Stimulated activated CD8-positive, alpha-beta memory T cell treated with anti-CD3 and anti-CD28 coated beads, Interleukin-15, amount 100 ng/mL, for 24 hours (primary cell): ENCODE measurements at places on chromosomes 2 and 18.

DNA sequence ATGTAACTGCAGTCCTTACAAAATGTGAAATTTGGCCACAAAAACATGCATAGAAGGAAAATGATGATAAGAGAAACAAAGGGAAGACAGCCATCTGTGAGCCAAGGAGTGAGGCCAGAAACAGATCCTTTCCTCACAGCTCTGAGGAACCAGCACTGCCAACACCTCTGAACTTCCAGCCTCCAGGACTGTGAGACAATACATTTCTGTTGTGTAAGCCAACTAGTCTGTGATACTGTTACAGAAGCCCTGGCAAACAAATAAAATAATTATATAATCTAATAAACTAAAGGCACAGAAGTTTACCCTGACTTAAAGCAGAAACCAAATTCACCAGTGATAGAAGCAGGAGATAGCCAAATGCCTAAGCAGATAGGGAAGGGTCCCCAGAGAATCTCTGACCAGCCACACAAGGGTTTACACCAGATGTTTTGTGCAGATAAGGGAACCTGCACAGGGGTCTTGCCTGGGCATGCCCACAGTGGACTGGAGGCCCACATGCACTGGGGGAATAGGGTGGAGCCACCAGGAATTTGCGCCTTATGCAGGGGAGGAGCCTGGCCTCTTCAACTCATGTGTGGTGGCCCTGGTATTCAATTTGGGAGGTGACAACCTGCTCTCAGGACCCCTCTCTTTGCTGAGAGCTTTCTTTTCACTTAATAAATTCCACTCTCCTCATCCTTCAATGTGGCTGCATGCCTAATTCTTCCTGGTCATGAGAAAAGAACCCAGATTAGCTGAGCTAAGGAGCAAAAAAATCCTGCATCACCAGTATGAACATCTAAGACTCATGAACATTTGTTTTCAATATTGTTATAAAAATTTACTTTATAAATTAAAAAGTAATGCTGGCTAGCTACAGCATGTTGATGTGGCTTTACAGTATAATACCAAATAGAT lies 3.8 kb upstream of the GCC2 start:
- DNase-seq: no peak

DNA sequence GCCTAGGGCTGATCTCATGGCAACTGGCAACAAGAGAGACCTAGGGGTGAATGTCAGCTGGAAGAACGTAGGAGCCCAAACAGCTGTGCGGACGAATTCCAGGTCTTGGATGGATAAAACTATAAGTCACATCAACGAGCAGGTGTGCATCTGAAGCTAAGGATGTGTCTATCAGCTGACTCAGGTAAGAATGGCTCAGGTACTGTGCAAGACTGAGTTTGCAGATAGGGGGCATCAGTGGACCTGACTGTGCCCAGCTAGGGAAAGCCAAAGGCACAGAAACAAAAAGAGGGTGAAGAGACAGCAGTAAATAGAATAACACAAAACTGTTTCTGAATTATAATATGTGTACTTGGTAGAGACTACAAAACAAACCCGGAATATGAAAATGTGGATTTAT lies 357.3 kb downstream of the ZEB2 start:
- DNase-seq: no peak

DNA sequence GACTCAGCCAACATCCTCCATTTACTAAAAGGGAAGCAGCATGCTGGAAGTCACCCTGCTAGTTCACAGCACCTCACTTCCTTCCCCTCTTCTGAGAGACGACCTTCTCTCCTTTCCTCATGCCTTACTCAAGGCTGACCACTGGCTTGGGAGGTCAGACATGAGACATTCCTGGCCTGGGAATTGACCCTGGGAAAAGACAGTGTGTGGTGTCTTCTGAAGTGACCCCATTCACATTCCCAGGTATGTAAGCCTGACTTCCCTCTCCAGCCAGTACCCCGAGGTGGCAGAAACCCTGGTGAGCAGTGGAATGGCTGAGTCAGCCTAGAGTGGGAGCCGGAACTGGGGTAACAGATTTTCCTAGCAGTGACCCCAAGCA lies 92.4 kb downstream of the PLB1 start:
- DNase-seq: no peak

DNA sequence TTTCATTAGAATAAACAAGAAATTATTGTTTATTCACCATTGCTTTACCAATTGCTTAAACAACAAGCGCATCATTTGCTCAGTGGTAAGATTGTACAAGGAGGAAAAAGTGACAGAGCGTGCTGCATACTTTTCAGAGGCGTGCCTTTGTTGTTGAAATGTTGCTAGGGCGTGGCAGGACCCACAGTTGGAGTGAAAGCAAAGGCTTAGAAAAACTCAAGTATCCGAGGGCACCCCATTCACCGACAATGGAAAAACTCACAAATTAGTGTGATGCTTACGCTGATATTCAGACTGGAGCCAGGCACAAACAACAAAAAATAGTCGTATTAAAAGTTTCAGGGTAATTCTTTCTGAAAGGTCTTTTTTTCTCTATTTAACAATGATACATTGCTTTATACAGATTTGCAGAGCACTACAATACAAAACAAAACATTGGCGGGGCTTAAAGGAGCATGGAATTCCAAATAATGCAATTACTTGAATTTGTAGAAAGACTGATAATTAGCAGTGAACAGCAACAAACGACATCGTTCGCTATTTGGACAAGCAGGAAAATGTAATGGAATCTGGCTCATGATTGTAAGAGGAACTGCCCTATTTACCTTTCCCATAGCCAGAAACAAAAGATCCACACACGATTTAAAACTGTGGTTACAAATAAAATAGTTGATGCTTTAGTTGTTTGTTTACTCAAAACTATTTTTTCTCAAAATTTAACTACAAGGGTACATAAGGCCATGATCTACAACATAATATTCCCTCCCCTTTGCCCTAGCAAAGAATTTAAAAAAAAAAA lies 37.8 kb upstream of the RTTN start:
- DNase-seq: no peak

DNA sequence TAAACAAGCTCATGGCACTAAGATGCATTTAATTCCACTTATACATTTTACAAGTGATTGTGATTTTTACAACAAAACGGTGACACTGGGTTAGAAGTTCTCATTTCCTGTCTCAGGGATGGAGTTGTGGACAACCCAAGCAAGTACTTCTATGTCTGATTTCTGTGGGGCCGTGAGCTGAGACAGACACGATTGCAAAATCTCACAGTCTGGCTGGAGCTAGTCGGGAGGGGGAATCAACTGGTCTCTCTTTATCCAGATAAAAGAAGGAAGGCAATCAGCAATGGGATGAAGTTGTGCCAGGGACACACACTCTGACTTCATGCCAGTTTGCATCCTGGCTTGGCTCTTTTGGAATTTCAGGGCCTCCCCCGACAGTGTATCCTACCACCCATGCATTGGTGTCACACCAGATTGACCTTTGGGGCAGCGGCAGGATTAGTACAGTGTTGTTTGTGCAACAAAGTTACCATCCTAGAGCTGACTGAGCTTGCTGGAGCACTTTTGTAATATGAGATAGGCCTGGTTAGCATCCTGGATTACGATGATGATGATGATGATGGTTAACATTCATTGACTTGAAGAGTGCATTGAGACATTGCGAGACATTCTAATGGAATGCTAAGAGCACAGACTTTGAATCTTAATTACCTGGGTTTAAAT lies 98.8 kb downstream of the CTAGE1 start:
- DNase-seq: no peak

DNA sequence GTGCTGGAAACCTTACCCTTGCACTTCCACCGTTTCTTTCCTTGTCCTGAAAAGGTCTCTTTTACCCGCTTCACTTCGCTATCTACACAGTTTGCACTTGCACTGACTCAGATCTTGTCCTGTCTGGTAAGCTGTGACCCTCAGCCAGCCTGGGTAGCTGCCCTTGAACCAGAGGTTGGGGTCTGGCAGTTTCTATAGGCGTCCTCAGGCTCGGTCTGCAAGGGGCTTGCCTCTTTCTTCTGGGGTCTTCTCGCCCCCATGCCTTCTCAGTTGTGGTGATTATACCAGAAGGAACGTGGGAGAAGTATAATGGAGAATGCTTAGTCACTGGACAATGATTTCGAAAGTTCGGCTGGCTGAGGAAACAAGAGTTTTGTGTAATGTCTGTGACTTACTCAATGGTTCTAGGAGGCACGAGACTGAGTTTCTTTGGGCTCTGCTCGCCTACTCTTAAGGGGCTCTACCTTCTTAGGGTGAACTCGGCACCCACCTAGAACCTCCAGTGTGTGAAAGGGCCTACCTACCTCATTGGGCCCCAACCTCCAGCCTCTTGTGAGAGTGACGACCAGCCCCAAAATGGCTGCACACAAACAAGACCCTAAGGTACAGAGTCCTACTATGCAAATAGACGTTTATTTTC lies 6.9 kb upstream of the STAT1 start:
- no peak for DNase-seq

DNA sequence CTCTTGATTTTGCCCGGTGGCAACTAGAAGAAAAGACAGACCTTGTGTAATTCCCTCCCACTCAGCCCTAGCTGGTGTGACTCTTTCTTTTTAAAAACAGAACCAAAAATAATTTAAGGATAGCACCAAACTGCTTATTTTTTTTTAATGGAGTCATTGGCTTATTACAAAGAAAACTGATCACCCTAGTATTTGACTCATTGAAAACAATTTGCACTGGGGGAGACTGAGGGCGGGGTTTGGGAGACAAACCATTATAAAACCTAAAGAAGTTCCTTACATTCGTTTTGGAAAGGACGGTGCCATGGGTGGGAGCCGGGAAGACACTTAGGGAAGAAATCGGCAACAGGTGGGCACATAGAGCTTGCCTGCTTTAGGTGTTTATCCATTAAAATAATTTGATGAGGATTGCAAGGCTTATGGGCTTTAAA lies 2.5 kb downstream of the PAX3 start:
- DNase-seq: no peak
